Hepatocyte (in vitro differentiated cells): ENCODE measurements at places on chromosomes 2 and 18.

GRCh38 chr2:238313991-238314350 lies 6.3 kb upstream of the TRAF3IP1 start:
- DNase-seq, result no peak

DNA sequence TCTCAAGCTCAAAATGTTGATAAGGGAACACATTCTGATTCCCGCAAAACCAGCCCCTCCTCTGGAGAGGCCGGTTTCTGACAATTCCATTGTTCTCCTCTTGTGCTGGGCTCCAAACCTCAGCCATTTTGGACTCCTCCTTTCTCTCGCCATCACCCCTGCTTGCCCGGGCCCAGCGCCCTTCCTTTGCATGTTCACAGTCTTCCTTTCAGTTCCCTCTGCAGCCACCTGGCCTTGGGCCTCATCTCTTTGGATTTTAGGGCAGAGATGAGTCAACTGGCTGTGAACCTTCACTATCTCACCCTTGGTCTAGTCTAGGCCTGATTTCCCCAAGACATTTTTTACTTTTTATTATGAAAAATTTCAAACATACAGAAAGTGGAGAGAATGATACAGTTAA lies 155.9 kb upstream of the MAP3K20 start:
- DNase-seq, result no peak

DNA sequence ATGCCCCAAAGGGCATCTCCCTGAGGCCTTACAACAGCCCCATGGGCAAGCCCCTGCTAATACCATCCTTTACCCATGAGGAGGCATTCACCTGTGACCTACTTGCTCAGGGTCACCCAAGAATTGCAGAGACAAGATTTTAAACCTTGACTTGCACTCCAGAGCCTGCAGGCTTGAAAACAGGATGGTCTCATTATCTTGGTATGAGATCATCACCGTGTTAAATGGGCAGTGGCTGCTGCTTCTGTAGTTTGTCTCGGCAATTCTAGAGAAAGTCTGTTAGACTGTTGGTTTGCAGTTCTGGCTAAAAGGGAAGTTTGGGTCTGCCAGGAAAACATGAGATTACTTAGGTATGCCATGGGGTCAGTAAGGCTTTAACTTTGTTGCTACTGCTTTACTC lies 698.9 kb downstream of the GALR1 start:
- DNase-seq, result no peak

DNA sequence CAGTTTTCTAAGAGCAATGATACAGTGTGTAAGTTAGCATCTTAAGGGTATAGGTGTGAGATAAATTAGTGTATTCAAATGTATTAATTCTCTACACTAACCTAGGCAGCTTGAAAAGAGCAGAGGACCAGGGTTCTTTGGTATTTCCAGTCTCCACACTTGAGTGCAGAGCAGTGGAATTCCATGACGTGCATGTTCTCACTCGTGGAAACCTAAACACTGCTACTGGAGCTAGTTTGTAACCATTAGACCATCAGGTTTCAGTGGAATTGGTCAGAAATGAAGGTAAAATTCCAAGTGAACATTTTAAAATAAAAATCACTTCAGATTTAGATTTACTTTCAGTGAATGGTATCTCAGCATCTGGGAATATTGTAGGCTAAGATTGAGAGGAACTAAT lies 9.0 kb downstream of the SPTBN1 start:
- no peak for DNase-seq

GRCh38 chr18:54278615-54279014 lies 9.3 kb downstream of the POLI start:
- DNase-seq, result no peak
